ENCODE measurements at places on chromosomes 6 and 20. TPM values are rescaled to one million over a fixed set of nuclear protein-coding genes. Genes with fewer than 3 reads are reported as not detected.
A peak's percentile ranks its signal among the peaks of the same experiment; 100 is the strongest.

DNA sequence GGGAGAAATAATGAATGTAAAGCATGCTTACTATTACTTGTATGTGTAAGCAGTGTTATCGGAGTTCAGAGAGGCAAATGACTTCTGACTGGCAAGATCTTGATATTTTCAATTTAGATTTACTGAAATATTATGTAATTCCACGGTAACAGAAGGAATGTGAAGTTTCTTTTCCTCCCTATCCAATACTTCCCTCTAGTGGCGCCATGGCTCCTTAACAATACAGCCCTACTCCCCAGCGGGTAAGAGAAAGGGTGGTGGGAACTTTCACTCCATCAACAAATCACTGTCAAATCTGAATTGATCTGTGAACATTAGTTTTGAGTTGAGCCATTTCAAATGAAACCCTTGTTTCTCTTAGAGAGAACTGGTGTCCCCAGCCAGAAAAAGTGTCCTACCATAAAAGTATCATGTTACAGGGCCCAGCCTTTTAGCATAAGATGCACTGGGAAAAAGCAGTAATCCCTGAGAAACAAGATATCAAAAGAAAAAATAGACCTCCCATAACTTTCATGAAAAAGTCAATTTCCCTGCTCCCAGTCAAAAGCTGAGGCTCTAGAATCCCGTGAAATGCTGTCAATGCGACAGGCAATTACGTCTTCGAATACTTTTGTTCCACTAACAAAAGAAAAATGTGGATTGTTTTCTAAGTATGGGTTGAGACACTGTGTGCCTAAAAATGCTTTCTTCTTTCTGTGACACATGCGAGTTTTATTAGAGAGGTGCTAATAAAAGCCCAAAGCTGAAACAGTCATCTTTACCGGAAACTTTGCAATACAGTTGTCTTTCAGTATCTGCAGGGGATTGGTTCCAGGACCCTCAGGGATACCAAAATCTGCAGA, 12.9 kb downstream of the COX7A2 start:
- no peak for DNase-seq

GRCh38 chr20:25573288-25574251, 11.8 kb downstream of the NINL start:
- no peak for DNase-seq

DNA sequence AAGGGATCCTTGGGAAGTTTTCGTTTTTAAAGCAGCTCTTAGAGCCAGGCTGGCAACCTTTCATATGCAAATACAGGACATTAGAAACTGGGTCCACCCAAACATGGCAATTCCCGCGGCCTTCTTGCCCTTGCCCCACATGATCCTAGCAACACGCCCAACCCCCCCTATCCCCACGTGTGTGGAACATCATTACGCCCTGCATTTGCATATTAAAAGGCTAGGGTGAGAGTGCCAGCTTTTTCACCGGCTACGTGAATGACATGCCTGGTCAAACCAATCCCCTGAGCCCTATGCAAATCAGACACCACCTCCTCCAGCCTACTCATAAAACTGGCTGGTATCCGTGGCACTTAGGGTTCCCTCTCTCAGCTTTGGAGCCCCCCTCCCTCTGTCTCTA, 88.1 kb downstream of the TNFRSF21 start:
- no peak for DNase-seq

- DNase-seq: peak; percentile 53
These were observed 849 bp downstream of the GSTA4 start for GRCh38 chr6:52994031-52994838.

GRCh38 chr6:47846752-47847151, 64.9 kb downstream of the OPN5 start:
- DNase-seq: no peak

DNA sequence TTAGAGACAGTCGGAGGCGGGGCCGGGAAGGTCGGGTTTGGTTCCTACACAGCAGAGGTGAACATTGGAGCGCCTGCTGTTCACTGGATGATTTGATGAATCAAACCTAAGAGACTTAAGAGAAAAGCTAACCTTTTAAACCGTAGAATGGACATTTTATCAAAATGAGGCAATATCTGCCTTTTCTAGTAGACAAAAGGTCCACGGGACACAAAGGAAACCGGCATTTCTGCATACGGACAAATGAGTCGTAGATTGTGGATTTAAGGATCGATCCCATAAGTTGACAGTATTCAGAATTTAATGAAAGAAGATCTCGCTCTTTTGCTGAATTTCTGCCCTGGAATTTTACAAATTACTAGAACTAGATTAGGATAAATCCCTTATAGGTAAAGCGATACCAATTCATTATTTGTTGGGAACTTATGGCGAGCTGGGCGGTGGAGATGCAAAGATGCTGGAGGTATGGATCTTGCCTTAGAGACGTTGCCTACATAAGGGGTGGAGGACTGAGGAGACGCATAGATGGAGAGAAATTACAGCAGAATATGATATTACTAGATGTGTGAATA, 400 bp downstream of the PAK1IP1 start:
- no peak for DNase-seq

DNA sequence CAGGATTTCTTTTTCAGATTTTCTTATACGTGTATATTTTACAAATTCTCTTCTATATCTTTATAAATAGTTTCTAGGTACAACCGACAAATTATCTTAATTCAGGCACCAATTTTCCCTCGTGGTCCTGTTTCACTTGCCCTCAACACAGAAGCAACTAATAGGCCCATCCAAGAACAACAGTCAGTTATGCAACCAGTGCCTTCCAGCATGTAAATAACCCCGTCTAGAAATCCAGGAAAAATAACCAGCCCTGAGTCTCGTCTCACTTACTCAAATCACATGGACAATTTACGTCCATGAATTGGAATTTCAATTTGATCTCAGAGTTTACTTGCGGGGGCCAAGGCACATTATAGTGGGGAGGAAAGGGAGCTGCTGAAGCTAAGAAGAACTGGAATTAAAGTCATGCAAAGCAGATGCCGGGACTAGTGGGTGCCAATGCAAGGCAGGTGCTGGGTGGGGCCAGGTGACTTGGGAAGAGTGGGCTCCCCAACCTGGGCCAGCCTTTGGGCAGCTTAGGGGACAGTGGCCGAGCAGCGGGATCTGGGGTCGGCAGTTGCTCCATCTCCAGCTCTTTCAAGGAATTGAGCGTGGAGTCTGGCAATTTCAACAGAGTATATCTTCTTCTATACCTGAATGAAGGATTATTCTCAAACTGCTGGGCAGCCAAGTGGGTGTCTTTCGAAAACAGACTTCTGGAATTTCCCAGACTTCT, 121.7 kb downstream of the EDN3 start:
- DNase-seq: no peak

DNA sequence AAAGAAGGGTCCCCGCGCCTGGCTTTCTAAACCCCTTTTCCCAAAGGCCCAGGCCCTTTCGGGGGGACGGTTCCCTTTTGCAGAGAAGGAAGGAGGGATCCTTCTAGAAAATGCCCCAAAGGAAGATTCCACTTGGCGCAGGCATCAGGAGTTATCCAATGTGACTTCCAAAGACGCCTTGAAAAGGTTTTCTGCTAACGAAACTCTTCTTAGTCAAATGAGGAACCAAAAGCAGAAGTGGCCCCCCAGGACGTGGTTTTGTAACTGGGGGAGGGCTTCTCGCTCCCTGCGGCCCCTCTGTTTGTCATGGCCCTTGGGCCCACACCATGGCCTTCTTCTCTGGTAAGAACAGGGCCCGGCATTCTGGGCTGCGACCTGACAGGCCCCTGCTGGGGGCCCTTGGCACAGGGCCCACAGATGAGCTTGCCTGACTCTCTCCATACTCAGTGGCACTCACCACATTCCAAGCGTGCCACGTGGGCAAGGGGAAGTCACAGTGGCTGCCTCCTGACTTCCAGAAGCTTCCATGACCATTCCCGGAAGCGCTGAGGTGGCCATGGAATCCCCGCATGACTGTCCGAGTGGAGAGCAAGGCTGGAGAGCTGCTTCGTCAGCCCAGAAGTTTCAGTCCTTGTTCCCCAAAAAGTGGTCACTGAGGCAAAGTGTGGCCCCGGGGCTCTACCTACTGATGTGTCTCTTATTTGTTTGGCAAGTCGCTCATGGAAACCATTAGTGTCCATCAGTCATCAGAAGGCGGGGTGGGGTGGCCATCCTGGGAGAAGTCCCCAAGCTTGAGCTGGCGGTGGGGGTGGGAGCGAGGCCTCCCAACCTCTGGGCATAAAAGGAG, 834 bp upstream of the CTSZ start:
- no peak for DNase-seq

DNA sequence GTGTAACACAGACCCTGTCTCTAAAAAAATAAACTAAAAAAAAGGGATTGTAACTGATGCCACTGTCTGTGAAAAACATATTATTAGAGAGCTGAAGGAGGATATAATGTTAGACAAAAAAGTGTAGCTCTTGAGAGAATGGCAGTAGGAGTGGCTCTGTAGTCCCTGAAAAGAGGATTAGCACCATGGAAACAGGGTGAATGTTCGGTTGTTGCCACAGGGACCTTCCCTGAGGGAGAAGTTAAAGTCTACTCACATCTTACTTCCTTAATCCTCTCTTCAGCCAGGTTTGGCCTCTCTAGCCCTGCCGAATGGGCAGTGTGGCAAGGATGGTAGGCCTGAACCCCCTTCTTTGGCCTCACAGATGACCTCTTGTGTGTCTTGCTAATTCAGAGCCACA, 12.1 kb downstream of the SCAND1 start:
- DNase-seq: no peak

- peak; percentile 69 for DNase-seq
These were observed 3.0 kb upstream of the PRDM13 start for GRCh38 chr6:99603421-99604165.

CST9 gene
- polyA plus RNA-seq: not detected

Measured in kidney (tissue), 22 donors.